Hair follicle dermal papilla cell (primary cell): ENCODE measurements at places on chromosomes 3 and 15. TPM values are rescaled to one million over a fixed set of nuclear protein-coding genes. Genes with fewer than 3 reads are reported as not detected.

The GABRG3 gene
- under 0.01 TPM in 1 of 2 replicates, not detected in the other for total RNA-seq

The OIP5 gene
- 0.36 and 0.65 TPM in 2 replicates for total RNA-seq

The CACNA2D3 gene
- total RNA-seq, result 2.4 and 4.2 TPM in 2 replicates

The ERC2 gene
- 0.12 and 0.32 TPM in 2 replicates for total RNA-seq

The STAB1 gene
- 0.73 and 1.1 TPM in 2 replicates for total RNA-seq

The ARHGEF26 gene
- 0.61 and 1.3 TPM in 2 replicates for total RNA-seq

The ARPP21 gene
- not detected in 2 replicates for total RNA-seq

The HTR3E gene
- total RNA-seq, result not detected in 2 replicates

The DGKG gene
- total RNA-seq, result under 0.01 and 0.24 TPM in 2 replicates

The SAMMSON gene
- not detected in 2 replicates for total RNA-seq

The GP9 gene
- not detected in 2 replicates for total RNA-seq

The CCDC50 gene
- total RNA-seq, result 100.0 and 105 TPM in 2 replicates

The SLMAP gene
- 39.5 and 47.9 TPM in 2 replicates for total RNA-seq

The DAPK2 gene
- 17.6 and 19.8 TPM in 2 replicates for total RNA-seq

The MGA gene
- 32.5 and 36.5 TPM in 2 replicates for total RNA-seq

The RHCG gene
- not detected in 2 replicates for total RNA-seq

The FBXL2 gene
- total RNA-seq, result 21.3 and 25.3 TPM in 2 replicates

The ZNF385D gene
- 1.2 and 1.6 TPM in 2 replicates for total RNA-seq

The KBTBD13 gene
- total RNA-seq, result not detected in 2 replicates

The CLRN1 gene
- 0.32 TPM in 1 of 2 replicates, not detected in the other for total RNA-seq

The LRTM1 gene
- total RNA-seq, result 0.49 TPM in 1 of 2 replicates, not detected in the other

The GABRA5 gene
- under 0.01 TPM in 1 of 2 replicates, not detected in the other for total RNA-seq

The CISH gene
- total RNA-seq, result 1.3 and 2.3 TPM in 2 replicates
